ENCODE measurements at places on chromosomes 13 and 19. TPM values are rescaled to one million over a fixed set of nuclear protein-coding genes. Genes with fewer than 3 reads are reported as not detected.

Gene FPR1
- polyA plus RNA-seq = 1.6 TPM

Gene RNU6-9
- not detected for polyA plus RNA-seq

Gene BIVM
- polyA plus RNA-seq = 30.1 TPM

Gene MUC16
- 0.03 TPM for polyA plus RNA-seq

DNA sequence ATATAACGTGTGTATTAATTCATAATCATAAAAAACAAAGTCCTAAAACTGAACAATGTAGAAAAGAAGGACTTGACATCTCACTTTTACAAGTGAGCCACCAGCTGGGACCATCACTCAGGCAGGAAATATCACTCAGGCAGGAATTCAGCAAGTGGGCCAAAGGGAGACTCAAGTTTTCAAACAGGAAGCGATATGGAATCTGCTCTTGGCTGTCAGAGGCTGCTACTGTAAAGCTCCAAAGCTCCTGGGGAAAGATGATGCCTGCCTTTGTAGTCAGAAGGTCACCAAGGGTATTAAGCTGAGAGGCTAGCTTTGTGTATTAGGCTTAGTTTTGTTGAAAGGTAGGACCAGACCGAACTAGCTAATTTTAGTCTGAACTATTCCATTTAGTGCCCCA lies 5.5 kb upstream of the AKAP11 start:
- DNase-seq = no peak

GRCh38 chr13:37621811-37622361 lies 23.3 kb upstream of the POSTN start:
- no peak for DNase-seq

DNA sequence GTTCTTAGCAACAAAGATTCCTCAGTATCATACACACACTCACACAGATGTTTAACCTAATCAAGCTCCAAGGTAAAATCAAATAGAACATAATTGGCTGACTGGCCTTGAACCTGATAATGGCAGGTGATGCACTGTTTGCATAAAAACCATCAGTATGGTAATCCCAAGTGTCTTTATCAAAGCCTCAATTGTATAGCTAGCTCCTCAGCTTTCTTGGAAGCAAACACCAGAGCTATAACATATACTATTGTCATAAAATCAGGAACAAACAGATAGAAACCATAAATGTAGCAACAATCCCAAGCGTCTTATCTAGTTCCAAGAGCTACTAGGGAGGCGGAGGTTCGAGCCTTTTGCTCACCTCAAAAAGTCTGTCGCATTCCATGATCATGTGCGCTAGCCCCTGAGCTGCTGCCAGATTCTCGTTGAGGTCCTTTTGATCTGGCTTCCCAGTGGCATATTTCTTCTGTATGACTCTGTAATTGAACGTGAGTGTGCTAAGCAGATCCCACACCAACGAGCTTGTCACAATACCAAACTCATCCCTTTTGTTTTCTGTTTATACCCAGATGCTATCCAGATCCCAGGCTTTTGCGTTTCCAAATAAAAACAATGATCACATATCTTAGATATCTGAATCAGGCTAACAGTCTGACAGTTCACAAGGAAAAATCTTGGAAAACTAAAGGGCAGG lies 95.3 kb downstream of the KL start:
- no peak for DNase-seq

GRCh38 chr13:112065867-112066623 lies 904 bp upstream of the SOX1 start:
- no peak for DNase-seq

GRCh38 chr13:46404733-46405100 lies 17.7 kb upstream of the RUBCNL start:
- DNase-seq = no peak

GRCh38 chr19:16875584-16876555 lies 12.9 kb upstream of the F2RL3 start:
- no peak for DNase-seq
